Stimulated activated naive CD4-positive, alpha-beta T cell treated with Interleukin-2 at 50 U/mL for 16 hours (primary cell): ENCODE measurements at places on chromosomes 13 and 19.
A peak's percentile ranks its signal among the peaks of the same experiment; 100 is the strongest.

DNA sequence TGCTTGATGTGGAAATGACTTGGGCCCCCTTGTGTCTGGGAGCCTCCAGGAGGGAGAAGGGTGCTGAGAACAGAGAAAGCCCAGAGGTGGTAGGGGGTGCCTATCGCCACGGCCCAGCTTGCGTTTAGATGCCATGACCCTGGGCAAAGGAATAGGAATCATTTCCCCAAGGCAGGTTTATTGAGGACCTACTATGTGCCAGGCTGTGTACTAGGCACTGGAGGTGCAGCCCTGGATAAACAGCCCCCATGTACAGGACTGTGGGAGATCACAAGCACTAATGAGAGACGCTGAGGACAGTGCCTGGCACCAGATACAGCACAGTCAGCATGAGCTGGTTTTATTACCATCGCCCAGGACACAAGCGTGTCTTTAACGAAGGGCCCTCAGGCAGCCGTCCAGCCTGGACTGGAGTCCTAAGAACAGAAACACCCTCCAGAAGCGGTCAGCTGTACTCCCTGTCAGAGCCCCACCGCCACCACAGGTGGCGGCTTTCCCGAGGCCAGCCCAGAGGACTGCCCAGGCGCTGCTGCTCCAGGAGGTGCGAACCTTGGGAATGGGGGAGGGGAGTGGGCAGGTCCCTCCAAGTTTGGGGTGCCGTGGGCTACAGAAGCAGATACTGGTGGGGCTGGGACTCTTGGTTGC is 4.6 kb downstream of the TMEM147 start:
- DNase-seq, result no peak

DNA sequence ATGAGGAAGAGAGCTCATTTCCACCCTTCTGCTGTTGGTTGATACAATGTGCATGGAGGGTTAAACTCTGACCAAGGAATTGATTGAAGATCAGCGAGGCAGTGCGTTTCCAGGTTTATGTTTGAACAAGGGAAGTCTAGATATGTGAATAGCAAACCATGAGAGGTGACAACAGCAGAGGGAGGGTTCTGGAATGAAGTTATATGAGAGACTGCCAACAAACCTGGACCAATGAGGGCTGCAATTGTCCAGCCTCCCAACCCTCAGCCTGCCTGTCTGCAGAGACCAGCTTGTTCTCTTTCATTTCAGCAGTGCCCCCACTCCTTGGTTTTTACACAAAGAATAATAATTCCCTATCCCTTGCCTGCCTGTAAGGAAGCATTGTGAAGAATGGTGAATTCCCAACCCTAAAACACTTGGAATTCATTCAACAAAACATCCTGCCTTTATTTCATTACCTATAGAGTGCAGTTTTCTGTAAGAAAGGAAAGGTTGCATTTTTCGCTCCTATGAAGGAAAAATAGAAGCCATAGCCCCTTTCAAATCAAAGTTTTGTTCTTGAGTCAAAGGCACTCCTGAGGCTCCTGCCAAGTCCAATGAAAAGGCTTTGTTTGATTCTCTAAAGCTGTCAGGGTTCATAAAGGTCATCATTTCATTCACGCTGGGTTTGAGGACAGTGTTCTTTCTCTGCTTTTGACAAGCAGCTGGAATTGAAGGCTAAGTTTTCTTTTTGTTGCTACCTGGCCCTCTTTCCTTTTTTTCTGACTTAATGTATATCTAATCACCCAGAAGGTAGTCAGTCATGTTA is 53.6 kb upstream of the ABCC4 start:
- no peak for DNase-seq

GRCh38 chr19:57675881-57676280 is 5.9 kb upstream of the ZNF551 start:
- DNase-seq, result no peak

- DNase-seq, result no peak
These were observed 16.5 kb downstream of the RXFP2 start for GRCh38 chr13:31755803-31756212.

- DNase-seq, result no peak
These were observed 5.1 kb downstream of the ATG4D start for GRCh38 chr19:10548746-10549276.

DNA sequence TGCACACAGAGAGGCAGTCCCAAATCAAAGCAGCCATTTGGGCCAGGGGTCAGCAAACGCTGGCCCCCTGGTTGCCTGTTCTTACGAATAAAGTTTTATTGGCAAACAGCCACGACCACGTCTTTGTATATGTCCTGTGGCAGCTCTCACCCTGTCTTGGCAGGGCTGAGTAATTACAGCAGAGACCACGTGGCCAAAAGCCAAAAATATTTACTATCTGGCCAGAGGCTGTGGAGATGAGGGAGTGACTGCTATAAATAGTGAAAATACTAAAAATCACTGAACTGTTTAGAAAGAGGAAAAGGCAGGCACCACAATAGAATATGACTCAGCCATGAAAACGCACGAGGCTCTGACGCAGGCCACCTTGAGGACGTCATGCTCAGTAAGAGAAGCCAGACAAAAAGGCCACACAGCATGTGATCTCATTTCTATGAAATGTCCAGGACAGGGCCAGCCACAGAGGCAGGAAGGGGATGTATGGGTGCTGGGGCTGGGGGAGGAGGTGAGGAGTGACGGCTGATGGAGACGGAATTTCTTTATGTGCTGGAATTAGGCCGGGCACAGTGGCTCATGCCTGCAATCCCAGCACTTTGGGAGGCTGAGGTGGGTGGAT is 29.4 kb downstream of the SMIM24 start:
- no peak for DNase-seq

DNA sequence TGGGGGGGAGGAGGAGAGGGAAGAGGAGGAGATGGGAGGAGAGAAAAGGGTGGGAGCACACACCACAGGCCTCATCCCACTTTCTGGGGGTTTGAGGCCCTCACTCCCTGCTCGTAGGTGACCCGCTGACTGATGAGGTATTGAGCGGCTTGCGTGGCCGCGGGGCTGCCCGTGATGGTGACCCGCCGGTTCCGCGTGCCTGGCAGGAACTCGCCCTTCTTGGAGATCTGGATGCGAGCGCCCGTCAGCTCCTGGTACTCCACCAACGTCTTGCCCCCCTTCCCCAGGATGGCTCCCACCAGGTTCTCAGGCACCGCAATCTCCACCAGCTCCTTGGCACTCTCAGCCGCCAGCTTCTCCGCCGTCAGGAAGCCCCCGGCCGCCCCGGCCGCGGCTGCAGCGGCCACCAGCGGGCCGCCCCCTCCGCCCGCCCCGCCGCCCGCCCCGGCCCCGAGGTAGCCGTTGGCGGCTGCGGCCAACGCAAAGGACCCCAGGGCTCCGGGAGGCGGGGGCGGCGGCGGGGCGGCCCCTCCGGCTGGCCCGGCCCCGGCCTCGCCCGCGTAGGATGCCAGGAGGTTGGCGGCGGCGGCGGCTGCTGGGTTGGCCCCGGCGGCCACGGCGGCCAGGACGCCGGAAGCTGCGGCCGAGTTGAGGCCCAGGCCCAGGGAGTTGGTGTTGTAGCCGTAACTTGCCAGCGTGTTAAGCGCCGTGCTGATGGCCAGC is 25.4 kb upstream of the NANOS2 start:
- no peak for DNase-seq

DNA sequence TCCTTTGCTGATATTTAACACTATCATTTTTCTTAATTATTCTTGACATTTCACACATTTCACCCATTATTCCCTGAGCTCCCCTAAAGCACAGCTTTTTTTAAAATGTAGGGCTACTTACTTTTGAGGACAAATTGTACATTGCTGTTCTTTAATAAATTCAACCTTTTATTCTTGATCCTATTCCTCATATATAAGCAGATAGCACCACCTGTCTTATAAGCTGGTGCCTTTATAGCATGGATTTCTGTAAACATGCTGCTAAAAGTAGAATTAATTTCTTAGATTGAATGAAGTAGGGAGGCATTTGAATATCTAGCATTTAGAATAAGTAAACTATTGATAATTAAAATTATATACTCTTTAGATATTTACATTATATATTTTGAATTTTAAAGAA is 603.4 kb upstream of the PCDH9 start:
- DNase-seq, result no peak

GRCh38 chr13:113159701-113160100 is 1.3 kb downstream of the PROZ start:
- DNase-seq, result no peak

DNA sequence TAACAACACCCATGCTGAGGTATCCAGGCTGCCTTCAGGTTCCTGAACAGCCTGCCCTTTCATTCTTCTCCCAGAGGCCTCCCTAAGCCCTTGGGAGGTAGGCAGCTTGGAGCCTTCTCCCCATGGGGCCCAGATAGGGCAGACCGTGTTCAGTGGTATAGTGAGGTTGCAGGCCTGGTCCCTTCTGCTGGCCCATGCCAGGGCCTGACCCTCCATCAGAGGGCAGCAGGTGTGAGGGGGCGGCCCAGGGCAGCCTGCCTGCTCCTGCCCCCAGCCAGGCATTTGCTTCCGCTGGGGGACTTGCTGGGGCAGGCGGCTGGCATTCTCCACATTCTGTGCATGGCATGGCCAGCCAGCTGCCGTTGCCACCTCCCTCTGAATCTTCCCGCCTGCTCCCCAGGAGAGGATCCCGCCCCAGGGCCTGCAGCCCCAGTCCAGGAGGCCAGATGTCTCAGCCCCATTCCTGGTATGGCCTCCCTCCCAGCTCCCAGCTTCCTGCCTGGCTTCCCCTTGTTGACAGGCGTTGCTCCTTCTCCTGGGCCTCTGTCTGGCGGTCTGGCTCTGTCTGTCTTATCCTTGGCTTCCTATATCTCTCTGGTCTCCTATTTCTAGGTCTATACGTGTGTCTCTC is 8.9 kb downstream of the CIC start:
- DNase-seq, result no peak

GRCh38 chr13:61415058-61415721 is 459 bp downstream of the PCDH20 start:
- DNase-seq, result no peak

GRCh38 chr19:4676955-4677731 is 7.0 kb upstream of the MYDGF start:
- DNase-seq, result peak; percentile 22

GRCh38 chr13:72745260-72745659 is 17.5 kb downstream of the BORA start:
- no peak for DNase-seq

GRCh38 chr13:28885181-28885580 is 65.0 kb downstream of the MTUS2 start:
- DNase-seq, result no peak

DNA sequence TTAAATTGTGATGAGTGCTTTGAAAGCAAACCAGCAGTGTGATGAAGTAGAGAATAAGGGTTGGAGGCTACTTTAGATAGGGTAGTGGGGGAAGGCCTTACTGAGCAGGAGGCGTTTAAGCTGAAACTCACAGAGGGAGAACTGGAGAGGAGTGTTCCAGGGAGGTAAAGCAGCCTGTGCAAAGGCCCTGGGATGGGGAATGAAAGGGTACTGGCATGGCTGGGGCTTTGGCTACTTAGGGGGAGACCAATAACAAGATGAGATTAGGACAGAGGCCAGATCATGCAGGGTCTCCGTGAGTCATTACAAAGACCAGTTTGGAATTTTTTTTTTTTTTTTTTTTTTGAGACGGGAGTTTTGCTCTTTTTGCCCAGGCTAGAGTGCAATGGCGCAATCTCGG is 1.1 kb downstream of the PPP5C start:
- DNase-seq, result no peak

DNA sequence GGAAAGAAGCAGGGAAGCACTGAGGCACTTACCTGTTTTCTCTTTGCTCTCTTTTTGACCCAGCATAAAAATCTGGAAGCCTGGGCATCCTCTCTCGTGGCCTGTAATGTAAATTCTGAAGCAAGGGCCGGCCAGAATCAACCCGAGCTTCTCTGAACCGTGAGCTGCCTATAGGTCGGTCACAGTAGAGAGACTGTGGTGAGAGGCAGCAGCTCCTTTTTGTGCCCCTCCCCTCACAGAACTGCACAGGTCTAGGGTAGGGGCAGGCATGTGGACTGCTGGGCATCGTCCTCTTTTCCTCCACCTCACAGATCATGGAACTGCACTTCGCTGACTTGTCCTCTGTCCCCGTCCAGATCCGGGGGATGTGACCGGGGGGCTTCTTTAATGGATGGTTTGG is 12.5 kb downstream of the FAM124A start:
- no peak for DNase-seq

DNA sequence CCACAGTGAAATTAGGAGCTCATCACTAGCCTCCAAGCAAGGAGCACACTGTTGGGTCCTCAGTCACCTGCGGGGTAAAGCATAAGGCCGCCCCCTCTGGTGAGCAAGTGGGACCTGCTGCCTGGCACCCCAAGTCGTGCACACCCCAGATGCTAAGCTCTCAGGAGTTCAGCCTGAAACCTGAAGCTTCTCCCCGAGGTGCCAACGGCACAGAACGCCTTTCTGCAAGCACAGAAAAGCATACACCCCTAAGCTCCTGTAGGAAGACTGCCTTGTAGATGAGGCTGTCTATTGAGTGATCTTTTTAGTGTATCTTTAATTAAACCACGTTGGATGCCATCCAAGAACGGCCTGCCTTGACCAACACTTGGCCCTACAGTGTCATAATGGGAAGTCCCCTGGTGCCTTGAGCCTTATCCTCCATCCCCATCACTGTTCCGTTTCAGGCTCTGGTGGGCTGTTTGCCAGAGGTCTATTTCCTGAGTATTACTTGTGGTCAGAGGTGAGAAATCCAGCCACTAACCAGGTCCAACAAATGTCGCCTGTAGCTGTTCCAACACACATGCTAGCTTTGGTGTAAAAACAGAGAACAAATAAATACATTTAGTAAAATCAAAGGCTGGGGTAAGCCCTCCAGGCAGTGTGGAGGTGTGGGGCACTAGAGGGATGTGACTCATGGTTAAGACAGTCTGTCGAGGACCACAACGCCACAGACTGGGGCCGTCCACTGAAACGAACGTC is 44.8 kb downstream of the C13orf42 start:
- DNase-seq, result no peak

- no peak for DNase-seq
These were observed 2.2 kb upstream of the TMEM161A start for GRCh38 chr19:19140476-19140875.

DNA sequence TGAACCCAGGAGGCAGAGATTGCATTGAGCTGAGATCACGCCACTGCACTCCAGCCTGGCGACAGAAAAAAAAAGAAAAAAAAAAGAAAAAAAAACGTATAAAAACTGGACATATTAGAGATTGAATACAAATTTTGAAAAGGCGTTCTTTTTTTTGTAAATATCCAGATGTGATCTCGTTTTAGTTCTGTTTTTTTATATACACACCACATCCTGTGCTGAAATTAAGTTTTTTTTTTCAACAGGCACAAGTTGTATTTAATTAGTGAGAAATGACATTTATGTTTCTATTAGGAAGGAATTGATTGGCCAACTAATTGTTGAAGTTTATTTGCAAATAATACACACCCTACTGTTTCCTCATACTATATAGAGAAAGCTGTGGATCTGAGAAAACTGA is 3.6 kb downstream of the CDADC1 start:
- DNase-seq, result no peak
